Thymus (tissue), 14 donors: ENCODE measurements at places on chromosomes 6 and 20. TPM values are rescaled to one million over a fixed set of nuclear protein-coding genes. Genes with fewer than 3 reads are reported as not detected.

The ALDH8A1 gene
- 9.1 TPM for polyA plus RNA-seq

The MYB gene
- polyA plus RNA-seq, result 42.1 TPM

The HAO1 gene
- 0.02 TPM for polyA plus RNA-seq

The CLVS2 gene
- polyA plus RNA-seq, result 0.02 TPM

The POU3F2 gene
- 0.02 TPM for polyA plus RNA-seq

The GRM1 gene
- polyA plus RNA-seq, result 0.05 TPM

The OXT gene
- polyA plus RNA-seq, result 3.6 TPM

The ACSS1 gene
- polyA plus RNA-seq, result 27.8 TPM

The PNPLA1 gene
- 0.21 TPM for polyA plus RNA-seq

The EYA4 gene
- 9.5 TPM for polyA plus RNA-seq

The EFCAB8 gene
- 0.46 TPM for polyA plus RNA-seq

The DSP gene
- polyA plus RNA-seq, result 64.6 TPM

The DPPA5 gene
- polyA plus RNA-seq, result 0.39 TPM

The CCN5 gene
- 3.5 TPM for polyA plus RNA-seq

The SUMO4 gene
- 0.25 TPM for polyA plus RNA-seq
